NAMALWA (cell line): ENCODE measurements at places on chromosomes 16 and 17.

DNA sequence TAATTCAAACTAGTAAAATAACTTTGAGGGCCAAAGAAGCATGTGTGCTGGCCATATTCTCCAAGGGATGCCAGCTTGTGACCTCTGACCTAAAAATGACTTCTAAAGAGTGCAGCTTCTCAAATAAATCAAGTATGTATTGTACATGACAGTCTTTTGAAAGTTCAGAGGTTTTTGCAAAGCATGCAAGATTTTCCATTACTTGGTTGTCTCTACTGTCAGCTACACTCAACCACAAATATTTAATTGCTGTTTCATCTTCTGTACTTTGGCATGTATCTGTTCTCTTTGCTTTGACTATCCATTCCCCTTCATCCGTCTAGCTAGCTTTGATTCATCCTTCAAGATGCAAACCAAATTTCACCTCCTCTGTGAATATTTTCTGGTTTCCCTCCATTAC lies 121.9 kb upstream of the HS3ST2 start:
- DNase-seq = no peak

GRCh38 chr17:7285679-7286078 lies 4.2 kb downstream of the SLC2A4 start:
- DNase-seq = no peak

DNA sequence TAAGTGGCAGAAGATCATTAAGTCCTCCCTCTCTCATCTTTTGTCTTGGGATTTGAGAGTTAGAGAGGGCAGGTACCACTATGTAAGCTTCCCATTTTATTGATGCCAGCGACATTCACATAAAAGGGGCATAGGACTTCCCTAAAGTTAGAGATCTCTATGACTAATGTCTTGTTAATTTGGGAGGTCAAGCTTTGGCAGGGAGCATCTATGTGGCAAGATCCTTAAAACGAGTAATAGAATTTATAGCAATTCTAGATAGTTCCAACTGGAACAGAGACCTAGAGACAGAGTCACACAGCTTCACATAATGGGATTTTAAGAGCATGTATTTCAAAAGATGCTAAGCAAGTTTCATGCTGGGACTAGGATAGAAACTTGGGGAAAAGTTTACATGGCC lies 308.0 kb downstream of the MAP2K6 start:
- DNase-seq = no peak

GRCh38 chr16:69324585-69325253 lies 5.7 kb downstream of the PDF start:
- DNase-seq = no peak

DNA sequence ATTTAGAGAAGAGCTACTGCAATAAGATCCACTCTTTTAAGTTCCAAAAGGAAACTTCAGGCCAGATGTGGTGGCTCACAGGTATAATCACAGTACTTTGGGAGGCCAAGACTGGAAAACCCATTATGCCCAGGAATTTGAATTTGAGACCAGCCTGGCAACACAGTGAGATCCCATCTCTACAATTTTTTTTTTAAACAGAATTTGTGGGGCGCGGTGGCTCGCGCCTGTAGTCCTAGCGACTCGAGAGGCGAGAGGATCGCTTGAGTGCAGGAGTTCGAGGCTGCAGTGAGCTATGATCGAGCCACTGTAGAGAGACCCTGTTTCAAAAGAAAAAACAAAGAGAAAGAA lies 793 bp downstream of the COG7 start:
- DNase-seq = no peak

DNA sequence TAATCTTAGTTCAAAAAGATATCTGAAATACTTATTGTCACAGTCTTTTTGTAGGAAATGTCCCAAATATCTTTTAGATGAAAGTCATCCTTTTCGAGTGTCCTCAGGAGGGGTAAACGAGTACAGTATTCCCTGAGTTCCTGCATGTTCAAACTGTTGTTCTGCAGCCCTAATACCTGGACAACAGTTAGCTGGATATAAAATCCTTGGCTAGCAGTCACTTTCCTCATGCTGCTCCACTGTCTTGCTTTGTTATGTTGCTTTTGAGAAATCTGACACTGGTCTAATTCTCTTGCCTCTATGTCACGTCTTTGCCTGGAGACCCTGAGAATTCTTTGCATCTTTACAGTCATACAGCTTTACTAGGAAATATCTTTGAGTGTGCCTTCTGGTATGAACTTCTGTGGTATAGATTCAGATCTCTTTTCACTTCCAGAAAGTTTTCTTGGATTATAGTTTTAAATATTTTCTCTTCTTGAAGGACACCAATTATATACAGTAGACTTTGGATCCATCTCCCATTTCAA lies 9.5 kb downstream of the MBTD1 start:
- no peak for DNase-seq

GRCh38 chr17:80393961-80394360 lies 21.0 kb upstream of the ENDOV start:
- DNase-seq = no peak

GRCh38 chr16:59478838-59479237 lies 744.7 kb upstream of the GOT2 start:
- no peak for DNase-seq

GRCh38 chr17:37546302-37546701 lies 56.6 kb downstream of the DUSP14 start:
- DNase-seq = no peak

- DNase-seq = no peak
Measured at GRCh38 chr16:78785218-78785617, 685.8 kb downstream of the WWOX start.

- no peak for DNase-seq
Measured at GRCh38 chr16:48955837-48956236, 325.8 kb downstream of the CBLN1 start.

DNA sequence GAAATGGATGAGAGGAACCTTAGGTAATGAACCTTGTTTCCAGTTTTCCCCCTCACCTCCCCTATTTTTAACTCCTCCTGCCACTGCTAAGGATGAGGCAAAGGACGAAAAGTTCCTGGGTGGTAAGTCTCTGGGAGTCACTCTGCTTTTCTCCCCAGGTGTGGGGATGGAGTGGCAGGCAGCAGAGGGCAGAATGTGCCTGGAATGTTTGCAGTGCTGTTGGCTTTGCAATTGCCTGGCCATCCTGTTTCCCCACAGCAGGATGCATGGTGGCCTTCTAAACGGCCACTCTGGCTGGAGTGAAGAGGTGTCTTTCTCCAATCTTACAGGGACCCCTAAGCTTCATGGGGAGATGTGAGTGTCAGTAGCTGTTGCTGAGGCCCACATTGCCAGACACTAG lies 432.5 kb upstream of the ZFHX3 start:
- no peak for DNase-seq

- DNase-seq = peak; percentile 52
Measured at GRCh38 chr17:46026166-46027047, 27.4 kb downstream of the STH start.
